ENCODE measurements at places on chromosomes 3 and 15. TPM values are rescaled to one million over a fixed set of nuclear protein-coding genes. Genes with fewer than 3 reads are reported as not detected.

GRCh38 chr3:108076564-108076963 lies 14.3 kb downstream of the CD47 start:
- no peaks in the 10 kb centered on the region for H3K27me3 ChIP-seq
- H3K4me3 ChIP-seq: no peak overlapping the region
- DNase-seq: no peak
- no peak overlapping the region for H3K27ac ChIP-seq
- peaks cover 9% of the 10 kb centered on the region for H3K36me3 ChIP-seq
- peaks cover 9% of the 10 kb centered on the region for H3K4me1 ChIP-seq

DNA sequence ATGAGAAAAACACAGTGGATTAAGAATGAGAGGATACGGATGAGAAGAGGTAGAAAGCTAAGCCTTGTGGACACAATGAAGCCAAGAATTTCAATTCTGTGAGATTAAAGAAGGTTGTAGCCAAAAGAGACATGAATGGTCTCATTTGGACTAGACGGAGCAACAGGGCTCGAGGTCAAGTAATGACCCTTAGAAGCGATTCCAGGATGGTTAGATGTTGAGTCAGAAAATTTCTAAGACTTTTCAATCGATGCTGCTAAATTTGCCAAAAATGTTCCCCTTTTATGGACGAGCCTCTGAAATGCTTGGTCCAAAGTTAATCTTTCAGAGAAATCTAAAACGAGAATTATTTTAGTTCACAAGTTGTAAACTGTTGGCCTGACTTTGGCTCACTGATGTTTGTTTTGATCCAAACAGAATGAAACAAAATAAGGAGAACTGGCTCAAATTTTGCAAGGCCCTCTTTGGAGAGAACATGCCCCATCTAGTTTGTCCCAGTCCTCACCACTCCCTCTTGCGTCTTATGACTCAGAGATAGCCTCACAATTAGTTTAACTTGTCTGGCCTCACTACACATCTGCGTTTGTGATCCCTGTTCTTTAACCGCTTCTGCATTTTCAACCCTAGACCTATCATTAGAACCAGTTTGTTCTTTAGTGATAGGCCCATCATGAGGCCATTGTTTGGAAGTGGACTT lies 235.5 kb downstream of the PDZRN3 start:
- no peaks in the 10 kb centered on the region for H3K36me3 ChIP-seq
- H3K27me3 ChIP-seq: no peaks in the 10 kb centered on the region
- no peaks in the 10 kb centered on the region for H3K4me1 ChIP-seq
- no peak for DNase-seq

SEMA3B gene
- total RNA-seq: 120 TPM

TRIM71 gene
- 2.2 TPM for total RNA-seq

DNA sequence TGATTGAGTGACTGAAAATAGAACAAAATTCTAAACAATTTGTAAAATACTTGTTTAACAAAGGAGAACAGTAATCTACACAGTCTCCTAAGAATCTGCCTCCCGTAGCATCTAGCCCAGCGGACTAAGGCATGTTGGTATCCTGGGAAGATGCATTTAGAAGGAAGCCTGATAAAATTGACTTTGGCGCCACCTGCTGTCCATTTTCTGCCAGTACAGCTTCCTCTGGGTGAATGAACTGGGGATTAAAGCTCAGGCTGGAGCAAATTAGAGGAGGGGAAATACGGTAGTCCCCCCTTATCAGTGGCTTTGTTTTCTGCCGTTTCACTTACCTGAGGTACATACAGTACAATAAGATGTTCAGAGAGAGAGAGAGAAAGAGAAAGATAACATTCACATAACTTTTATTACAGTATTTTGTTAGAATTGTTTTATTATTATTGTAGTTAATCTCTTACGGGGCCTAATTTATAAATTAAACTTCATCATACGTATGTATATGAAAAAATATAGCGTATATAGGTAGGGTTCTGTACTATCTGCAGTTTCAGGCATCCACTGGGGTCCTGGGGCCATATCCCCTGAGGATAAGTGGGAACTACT lies 191.6 kb downstream of the GAP43 start:
- DNase-seq: no peak
- H3K36me3 ChIP-seq: no peaks in the 10 kb centered on the region
- no peak overlapping the region for H3K4me3 ChIP-seq
- no peak overlapping the region for H3K27ac ChIP-seq

DNA sequence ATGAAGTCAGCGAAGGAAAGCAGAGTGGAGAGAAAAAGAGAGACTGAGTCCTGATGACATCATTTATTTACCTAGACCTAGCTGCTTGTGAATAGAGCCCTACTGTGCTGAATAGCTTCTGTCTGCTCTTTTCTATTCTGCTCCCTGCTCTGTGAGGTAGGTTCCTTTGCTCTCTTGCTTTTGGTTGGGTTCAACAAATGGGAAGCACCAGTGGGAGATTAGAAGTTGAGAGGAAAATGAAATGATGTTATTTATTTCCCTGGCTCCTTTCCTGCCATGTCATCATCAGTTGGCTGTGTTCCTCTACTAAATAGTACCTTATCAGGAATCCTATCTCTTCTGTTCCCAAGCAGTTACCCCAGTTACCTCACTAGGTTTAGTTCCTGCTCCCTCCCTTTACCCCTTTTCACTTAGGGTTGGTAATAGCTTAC lies 23.5 kb downstream of the DTWD1 start:
- DNase-seq: no peak
- no peaks in the 10 kb centered on the region for H3K4me1 ChIP-seq
- H3K36me3 ChIP-seq: no peaks in the 10 kb centered on the region
- no peak overlapping the region for H3K27ac ChIP-seq
- no peaks in the 10 kb centered on the region for H3K27me3 ChIP-seq

- H3K27me3 ChIP-seq: no peaks in the 10 kb centered on the region
- H3K36me3 ChIP-seq: no peaks in the 10 kb centered on the region
- no peak overlapping the region for H3K27ac ChIP-seq
- H3K4me3 ChIP-seq: no peak overlapping the region
Observed at GRCh38 chr3:17972476-17972875, 230.0 kb upstream of the TBC1D5 start.

- no peaks in the 10 kb centered on the region for H3K4me1 ChIP-seq
- no peaks in the 10 kb centered on the region for H3K36me3 ChIP-seq
- DNase-seq: no peak
- H3K4me3 ChIP-seq: no peak overlapping the region
- H3K27ac ChIP-seq: no peak overlapping the region
Observed at GRCh38 chr15:53401503-53401902, 358.0 kb downstream of the WDR72 start.

- no peaks in the 10 kb centered on the region for H3K27me3 ChIP-seq
- no peaks in the 10 kb centered on the region for H3K36me3 ChIP-seq
- peaks cover 34% of the 10 kb centered on the region for H3K4me1 ChIP-seq
Observed at GRCh38 chr3:139537361-139537760, 2.2 kb downstream of the RBP1 start.

GALNT15 gene
- total RNA-seq: 10.3 TPM

- no peak overlapping the region for H3K4me3 ChIP-seq
- no peak overlapping the region for H3K27ac ChIP-seq
- no peaks in the 10 kb centered on the region for H3K4me1 ChIP-seq
- DNase-seq: peak; percentile 40
Observed at GRCh38 chr15:28899061-28899738, 13.4 kb downstream of the APBA2 start.

- H3K27me3 ChIP-seq: no peaks in the 10 kb centered on the region
- H3K27ac ChIP-seq: peak overlapping the region; percentile 78
- H3K4me3 ChIP-seq: no peak overlapping the region
- H3K4me1 ChIP-seq: peaks cover 32% of the 10 kb centered on the region
Observed at GRCh38 chr15:69080295-69081248, 66.1 kb downstream of the NOX5 start.

ATP10A gene
- 31.1 TPM for total RNA-seq

GRCh38 chr15:75123395-75123794 lies 78.3 kb upstream of the C15orf39 start:
- no peak for DNase-seq
- no peaks in the 10 kb centered on the region for H3K27me3 ChIP-seq
- peaks cover 29% of the 10 kb centered on the region for H3K4me1 ChIP-seq
- no peaks in the 10 kb centered on the region for H3K36me3 ChIP-seq
- no peak overlapping the region for H3K27ac ChIP-seq

- no peak overlapping the region for H3K4me3 ChIP-seq
- no peak for DNase-seq
- H3K36me3 ChIP-seq: no peaks in the 10 kb centered on the region
- peaks cover 24% of the 10 kb centered on the region for H3K4me1 ChIP-seq
- no peaks in the 10 kb centered on the region for H3K27me3 ChIP-seq
Observed at GRCh38 chr3:43496740-43497375, 125.0 kb downstream of the ANO10 start.

DLL4 gene
- 22.0 TPM for total RNA-seq

Data from upper lobe of right lung (tissue), 1 donor.